ENCODE measurements at places on chromosomes 3 and 15.

GRCh38 chr3:61570813-61571212, 9.4 kb downstream of the PTPRG start:
- no peak for DNase-seq

DNA sequence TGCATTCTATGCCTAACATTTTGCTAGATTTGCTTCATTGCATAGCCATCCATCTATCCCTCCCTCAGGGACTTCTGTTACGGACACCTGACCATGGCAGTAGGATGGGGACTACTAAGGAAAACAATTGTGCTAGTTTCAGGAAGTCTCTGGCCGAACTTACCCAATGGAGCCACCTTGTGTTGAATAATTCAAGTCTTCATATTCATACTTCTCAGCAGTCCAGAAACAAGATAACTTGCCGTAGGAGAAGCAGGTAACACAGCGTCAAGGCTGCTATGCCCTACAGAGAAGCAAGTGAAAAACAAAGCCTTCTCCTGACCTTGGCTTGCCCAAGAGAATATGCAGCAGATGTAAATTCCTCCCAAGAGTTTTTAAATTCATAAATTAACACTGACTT, 685.3 kb downstream of the GRM7 start:
- no peak for DNase-seq

GRCh38 chr3:19467761-19468160, 319.5 kb downstream of the KCNH8 start:
- DNase-seq: no peak

DNA sequence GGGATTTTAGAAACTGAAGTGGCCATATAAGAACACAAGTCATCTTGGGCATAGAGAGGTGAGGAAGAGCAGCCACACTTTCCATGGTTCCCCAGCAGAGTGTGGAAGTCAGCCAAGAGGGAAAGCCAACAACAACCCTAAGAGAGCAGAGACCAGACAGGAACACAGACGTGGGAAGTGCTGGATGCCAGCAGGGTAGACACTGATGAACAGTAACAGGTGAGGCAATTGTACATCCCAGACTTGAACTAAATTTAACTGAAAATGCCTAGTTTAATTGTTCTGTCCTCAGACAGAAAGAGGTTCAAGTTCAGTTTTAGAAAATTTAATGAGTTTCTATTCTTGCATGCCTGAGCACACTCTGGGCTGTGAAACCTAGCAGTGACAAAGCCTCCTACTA, 212.1 kb downstream of the ATP8B4 start:
- DNase-seq: no peak

- no peak for DNase-seq
Measured at GRCh38 chr3:53711387-53711786, 134.8 kb downstream of the CHDH start.

- DNase-seq: no peak
Measured at GRCh38 chr3:48413086-48413485, 16.8 kb downstream of the PLXNB1 start.

DNA sequence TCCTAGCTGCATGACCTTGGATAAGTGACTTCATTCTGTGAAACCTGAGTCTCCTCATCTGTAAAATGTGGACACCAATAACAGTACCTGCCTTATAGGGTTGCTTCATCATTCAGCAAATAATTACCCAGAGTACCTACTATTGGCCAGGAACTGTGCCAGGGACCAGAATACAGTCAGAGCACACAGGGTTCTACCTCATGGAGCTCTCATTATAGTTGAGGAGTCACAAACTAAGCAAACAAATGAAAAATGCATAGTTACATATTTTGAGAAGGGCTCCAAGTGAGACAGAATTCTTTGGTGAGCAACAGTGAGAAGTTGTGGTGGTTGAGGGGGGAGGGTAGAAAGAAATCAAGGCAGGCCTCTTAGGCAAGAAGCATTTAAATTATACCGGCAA, 308.6 kb upstream of the WNT5A start:
- no peak for DNase-seq

GRCh38 chr3:139110072-139110830, 65.6 kb upstream of the PRR23C start:
- DNase-seq: no peak

- no peak for DNase-seq
Measured at GRCh38 chr15:51288143-51289065, 50.0 kb downstream of the CYP19A1 start.

DNA sequence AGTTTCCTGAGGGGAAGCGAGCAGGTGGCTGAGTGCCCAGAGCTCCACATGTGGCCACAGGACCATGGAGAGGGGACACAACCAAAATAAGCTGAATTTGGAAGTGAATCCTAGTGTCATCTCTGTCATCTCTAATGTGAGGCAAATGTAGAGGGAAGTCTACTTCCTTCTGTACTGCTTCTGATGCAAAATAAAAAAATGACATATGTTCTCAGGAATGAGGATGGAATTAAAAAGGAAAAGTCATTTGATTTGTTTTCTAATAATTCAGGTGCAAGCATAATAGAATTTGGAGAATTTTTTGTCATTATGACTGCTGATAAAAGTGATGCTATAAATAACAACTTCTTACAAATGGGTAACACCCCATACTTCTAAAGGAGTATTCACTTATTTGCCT, 59.5 kb upstream of the POU1F1 start:
- no peak for DNase-seq

DNA sequence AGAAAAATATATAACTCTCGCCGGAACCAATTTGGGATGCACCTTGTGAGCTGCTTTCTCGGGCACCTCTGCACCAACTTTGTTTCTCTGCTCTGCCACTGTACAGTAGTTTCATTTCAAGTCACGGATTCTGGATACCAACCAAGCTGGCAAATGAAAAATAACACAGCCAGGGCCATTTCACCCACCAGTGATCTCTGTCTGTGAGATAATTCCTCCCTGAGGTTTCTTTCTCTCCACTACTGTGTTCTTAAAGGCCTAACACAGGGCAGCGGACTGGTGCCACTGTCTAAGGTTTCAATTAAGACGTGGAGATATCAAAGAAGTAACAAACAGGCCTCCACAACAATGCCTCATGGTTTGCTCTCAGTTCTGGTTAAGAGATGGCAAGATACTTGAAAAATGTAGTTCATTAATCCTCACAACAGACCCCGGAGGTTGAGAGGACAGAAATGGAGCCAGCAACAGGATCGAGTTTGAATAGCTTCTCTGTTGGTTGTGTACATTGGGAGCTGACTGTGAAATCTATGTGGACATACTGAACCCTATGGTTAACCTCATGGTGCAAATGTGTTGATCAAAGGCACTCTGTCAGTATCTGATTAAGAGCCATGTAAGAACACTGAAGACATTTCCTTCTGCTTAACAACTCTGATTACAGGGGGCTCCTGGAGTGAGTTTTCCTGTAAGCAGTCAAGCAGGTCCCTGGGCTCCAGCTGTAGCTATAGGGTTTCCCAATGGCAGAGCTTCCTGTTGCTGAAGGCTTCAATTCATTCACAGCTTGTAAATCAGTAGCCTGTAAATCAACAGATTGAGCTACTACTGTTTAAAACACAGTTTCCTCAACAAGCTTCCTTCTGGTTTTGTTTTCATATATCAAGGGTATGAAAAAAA, 470.5 kb downstream of the EPHA3 start:
- DNase-seq: no peak

All from HS-27A (cell line).